NCI-H1436 (cell line): ENCODE measurements at places on chromosomes 3 and 15.

- DNase-seq = no peak
Observed at GRCh38 chr3:2976212-2976611, 134.0 kb downstream of the IL5RA start.

GRCh38 chr15:85583923-85584390, 203.6 kb downstream of the AKAP13 start:
- DNase-seq = no peak

DNA sequence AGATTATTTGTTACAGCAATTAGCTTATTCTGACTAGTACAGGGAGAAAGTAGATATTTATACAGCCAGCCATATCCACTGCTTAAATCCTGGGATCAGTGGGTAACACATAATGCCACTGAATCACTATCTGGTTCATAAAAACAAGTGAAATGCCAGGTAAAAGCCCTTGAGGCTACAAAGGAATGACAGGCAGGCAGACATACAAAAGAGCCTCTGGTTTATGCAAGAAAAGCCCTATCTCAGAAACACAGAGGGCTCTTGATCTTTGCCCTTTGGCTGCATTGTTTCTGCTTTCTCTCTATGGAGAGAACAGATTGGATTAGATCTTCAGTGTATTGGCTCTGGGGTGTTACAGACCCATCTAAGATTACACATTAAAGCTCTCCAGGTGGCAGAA, 115.4 kb upstream of the GADL1 start:
- no peak for DNase-seq

DNA sequence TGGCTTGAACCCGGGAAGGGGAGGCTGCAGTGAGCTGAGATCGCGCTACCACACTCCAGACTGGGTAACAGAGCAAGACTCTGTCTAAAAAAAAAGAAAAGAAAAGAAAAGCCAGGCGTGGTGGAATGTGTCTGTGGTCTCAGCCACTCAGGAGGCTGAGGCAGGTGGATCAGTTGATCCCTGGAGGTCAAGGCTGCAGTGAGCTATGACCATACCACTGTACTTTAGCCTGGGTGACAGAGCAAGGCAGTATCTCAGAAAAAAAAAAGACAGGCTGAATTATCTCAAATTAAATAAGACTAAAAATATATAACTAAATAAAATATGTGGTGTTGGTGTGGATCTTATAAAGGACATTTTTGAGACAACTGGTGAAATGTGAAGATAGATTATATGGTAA, 20.6 kb downstream of the SMARCC1 start:
- no peak for DNase-seq

DNA sequence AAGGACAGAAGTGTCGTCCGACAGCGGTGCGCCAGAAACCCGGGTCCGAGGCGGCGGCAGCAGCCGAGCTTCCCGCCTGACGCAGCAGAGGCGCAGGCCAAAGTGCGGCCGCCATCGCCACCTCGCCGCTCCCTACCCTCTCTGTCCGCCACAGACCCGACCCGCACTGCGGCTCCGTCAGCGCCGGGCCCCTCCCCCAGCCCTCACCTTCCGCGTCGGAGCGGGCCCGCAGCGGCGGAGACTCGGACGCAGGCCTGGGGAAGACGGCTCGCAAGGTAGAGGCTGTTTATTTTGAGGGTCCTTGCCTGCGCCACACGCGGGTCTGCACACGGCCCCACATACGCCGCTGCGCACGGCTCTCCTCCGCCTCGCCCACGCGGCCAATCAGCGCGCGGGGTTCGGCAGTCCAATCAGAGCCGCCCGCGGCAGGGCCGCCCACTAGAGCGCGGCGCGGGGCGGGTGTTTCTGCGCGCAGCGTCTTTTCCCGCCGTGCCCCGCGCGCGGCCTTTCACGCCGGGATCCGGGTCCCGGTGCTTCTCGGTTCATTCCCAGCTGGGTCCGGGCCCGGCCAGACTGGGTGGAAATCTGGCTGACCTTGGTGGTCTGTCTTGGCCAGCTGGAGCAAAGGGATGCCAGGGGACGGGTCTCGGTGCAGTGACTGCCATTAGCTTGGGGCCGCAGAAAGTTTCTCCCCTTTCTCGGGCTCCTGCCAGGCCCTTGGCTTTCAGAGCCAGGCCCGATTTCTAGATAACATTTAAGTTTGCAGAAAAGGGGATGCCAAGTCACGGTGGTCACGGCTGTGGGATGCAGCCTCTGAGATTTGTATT, at the start of gene CNBP:
Gene CNBP, minus strand, starts transcription at position 328 of the 827 bp plus-strand sequence. CDS start 12,139 bp downstream, outside the sequence.
- peak; percentile 97 for DNase-seq
